GM18507 (cell line): ENCODE measurements at places on chromosomes 11 and 22.

DNA sequence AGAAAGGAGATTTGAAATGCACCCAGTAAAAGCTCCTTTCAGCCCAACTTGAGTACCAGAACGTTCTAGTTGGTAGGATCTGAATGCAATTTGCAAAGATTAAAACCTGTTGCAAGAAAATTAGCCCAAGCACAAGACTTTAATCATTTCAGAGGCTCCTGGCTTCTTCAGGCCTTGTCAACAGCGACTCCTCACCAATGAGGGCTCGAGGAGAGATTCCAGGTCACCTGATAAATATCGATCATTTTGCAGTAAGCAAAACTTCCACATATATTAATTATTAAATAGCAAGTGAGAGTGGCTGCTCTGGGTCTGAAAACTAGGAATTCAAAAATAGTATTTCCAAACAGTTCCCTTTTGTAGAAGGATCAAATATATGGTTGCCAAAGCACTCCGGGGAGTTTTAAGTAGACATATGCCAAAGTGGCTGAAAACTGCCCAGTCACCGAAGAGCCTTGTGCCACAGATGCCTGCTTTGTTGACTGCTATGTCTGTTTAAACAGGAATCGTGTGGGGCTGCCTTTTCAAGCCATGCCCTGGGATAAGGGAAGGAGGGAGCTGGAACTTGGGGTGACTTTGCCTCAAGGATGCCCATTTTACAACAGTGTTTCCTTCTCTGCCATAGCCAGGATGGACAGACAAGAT, 64.0 kb downstream of the CSNK2A3 start:
- no peak for DNase-seq

DNA sequence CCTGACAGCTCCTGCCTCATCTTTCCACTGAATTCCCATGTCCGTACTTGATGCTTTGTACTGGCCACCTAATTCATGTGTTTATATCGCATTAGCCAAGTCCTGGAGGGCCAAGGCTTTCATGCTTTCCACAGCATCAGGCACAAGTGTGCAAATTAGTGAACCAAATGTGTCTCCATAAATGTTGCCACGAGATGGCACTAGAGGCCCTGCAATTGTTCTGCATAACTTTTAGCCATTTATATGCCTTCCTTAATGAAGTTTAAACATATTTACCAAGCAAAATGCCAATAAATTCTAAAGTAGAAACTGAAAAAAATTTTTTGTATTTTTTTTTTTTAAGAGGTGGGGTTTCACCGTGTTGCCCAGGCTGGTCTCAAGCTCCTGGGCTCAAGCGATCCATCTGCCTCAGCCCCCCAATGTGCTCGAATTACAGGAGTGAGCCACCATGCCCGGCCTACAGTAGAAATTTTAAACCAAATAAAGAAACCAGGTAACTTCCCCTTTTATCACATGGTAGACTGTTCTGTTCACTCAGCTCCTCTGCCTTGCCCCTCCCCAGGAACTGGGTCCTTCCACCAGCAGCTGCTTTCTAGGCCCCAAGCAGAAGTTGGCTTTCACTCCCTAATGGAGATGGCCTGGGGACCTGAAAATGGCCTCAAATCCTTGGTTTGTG, 20.8 kb upstream of the IL18BP start:
- DNase-seq, result peak; percentile 33

DNA sequence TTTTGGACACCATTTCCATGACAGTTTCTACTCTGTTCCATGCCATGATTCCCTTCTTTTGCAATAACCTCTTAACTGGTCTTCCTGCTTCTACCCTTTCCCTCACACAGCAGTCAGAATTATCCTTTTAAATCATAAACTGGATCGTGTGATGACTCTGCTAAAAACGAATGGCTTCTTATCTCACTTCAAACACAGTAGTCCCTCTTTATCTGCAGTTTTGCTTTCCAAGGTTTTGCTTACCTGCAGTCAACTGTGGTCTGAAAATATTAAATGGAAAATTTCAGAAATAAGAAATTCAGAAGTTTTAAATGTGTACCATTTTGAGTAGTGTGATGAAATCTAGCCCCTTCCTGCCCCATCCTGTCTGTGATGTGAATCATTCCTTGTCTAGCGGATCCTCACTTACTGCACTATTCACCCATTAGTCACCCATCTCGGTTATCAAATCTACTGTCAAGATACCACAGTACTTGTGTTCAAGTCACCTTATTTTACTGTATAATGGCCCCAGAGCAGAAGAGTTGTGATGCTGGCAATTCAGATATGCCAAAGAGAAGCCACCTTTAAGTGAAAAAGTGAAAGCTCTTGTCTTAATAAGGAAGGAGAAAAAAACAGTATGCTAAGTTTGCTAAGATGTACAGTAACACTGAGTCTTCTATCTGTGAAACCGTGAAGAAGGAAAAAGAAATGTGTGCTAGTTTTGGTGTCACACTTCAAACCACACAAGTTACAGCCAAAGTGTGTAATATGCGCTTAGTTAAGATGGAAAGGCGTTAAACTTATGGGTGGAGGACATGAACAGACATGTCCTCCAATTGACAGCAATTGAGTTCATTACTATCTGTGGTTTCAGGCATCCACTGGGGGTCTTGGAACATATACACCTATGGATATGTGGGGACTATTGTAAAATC, 283.0 kb downstream of the DDX10 start:
- no peak for DNase-seq

GRCh38 chr11:37450613-37451012, 852.6 kb upstream of the RAG2 start:
- no peak for DNase-seq

GRCh38 chr11:21489416-21490115, 703.3 kb upstream of the ANO5 start:
- DNase-seq, result no peak

GRCh38 chr22:22997988-22998387, 72.3 kb upstream of the GNAZ start:
- no peak for DNase-seq

DNA sequence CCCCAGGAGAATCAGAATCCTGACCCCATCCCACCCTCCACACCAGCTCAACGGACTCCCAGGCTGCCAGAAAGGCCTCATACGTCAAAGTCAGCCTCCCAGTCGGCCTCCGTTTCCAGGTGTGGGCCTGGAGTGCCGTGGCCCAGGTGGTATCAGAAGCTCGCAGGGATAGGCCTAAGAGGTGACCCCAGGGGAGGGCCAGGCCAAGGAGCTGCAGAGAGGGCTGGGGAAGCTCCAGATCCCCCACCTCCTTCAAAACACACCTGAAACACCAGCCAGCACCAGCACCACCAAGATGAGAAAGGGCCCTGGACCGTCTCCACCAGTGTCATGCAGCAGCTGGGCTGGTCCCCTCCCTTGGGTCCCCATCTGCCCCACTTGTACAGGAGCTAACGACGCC, 20.3 kb downstream of the ASCL2 start:
- no peak for DNase-seq

DNA sequence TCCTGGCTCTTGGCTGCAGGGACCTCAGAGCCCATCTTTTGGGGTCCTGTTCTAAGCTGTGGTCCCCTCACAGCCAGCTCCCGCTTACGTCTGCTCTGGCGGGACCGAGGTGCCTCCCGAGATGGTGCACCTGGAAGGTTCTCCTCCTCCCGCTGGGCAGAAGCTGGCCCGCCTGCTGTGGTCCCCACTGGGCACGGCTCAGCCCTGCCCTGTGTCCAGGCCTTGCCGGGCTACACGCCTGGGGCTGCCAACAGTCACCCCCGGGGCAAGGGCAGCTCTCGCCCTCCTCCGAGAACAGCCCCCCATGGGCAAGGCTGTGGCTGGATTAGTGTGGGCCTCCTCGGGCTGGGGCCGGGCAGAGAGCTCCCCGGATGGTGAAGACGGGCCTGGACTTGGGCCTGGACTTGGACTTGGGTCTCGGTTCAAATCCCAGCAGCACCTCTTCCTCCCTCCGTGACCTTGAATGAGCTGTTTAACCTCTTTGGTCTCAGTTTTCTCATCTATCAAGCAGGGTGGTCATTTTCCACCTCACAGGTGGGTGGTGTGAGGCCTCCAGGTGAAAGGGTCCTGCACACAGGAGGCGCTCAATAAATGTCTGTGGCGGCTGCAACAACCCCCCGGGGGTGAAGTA, 998 bp downstream of the BAIAP2L2 start:
- DNase-seq, result no peak
